GM23248 (cell line): ENCODE measurements at places on chromosomes 7 and 10.

DNA sequence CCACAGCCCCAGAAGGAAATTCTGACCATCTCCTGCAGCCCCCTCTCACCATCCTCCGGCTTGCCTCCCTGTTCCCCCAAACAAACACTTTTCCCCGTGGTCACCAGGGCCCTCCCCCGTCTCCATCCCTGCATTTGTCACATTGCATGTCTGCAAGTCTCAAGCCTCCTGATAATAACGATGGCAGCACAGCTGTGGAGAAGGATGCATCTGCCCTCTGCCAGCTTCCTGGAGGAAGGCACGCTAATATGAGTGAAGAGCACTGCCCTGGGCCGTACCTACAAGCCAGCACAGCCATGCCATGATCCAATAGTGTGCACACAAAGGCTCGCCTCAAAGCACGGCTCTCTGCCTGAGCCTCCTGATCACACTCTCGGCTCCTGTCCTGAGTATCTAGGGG, 98.5 kb downstream of the SLIT1 start:
- no peak for DNase-seq

DNA sequence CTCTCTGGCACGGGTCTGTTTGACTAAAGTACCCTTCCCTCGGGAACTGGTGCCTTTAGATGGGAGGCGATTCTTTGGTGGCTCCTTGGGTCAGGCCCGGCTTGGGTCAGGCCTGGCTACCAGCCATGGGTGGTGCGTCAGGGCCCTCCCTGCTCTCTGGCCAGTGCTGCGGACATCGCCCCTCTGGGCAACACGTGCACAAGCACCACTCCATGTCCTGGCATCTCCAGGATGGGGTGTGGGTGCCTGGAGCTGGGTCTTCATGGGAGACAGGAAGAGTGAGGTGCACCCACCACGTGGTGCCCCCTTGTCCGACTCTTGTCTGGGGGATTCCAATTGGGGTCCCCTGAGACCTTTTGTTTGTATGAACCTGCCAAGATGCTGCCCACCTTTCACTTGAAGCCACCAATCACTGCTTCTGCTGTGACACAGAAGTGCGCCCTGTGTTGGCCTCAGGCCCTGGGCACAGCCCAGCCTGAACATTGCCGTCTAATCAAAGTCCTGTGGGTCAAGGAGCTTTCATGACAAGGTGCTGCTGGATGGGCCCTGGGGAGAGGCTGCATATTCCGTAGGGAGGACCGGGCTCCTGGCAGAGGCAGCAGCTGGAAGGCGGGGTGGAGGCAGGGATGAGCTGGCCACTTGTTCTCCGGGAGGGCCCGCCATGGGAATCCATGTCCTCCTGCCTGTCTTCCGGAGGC, 11.1 kb upstream of the PWWP2B start:
- DNase-seq: no peak

DNA sequence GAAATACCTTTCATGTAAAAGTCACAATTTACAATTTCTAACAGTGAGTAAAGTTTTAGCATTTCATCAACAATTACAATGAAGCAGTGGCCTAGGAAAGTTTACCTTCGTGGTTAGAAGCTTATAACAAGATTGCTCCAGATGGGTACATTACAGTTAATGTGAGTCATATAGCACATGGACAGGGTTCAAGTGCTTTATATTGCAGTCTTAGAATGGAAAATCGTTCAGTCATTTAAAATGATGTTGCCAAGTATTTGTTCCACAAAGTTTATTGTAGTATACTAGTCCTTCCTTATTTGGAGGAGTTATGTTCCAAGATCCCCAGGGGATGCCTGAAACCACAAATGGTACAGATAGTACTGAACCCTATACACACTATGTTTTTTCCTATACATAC, 174.6 kb upstream of the TARP start:
- peak; percentile 51 for DNase-seq

- no peak for DNase-seq
These were observed 163.1 kb downstream of the PTPRN2 start for GRCh38 chr7:158424531-158424930.

DNA sequence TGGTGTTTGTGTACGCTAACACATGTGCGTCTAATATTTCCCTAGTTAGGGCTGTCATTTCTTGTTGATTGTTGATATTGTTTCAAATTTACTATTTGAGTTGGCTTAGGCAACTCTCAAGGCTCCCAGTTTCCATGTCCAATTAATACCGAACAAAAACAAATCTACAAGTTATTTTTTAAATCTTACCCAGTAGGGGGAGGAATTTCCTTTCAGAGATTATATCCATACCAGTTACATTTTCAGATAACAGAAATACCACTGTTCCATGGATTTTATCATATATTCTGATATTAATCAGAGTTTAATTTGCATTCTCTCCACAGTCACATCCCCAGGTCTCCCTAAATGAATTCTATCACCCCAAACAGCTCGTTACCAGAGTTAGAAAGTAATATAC, 7.2 kb upstream of the AKR1B10 start:
- DNase-seq: peak; percentile 35

DNA sequence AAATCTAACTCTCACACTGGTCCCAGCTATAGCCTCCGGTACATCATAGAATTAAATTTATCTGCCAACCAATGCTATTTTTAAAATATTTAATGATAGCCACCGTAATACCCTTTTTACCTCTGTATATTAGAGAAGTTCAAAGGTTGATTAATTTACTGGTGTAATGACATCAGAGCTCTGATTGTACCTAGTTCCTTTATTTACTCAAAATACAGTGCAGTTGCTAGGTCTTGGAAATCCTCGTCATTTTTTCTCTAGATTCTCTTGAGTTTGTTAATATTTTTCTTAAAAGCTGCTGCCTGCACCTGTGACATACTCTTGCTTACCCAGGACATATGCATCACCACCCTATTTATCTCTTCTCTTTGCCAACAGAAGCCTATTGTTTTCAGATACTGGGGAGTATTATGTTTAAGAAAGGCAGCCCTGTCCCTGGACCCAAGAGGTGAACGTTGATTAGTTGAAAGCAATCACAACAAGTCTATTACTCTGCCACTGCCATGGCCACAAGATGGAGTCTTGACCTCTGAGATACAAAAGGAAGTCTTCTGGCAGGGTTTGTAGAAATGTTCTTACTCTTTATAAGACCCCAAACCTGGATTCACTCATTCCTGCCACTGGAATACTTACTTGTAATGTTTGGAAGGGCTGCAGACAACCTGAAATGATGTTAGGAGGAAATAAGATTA, 25.6 kb upstream of the TMEM26 start:
- no peak for DNase-seq

DNA sequence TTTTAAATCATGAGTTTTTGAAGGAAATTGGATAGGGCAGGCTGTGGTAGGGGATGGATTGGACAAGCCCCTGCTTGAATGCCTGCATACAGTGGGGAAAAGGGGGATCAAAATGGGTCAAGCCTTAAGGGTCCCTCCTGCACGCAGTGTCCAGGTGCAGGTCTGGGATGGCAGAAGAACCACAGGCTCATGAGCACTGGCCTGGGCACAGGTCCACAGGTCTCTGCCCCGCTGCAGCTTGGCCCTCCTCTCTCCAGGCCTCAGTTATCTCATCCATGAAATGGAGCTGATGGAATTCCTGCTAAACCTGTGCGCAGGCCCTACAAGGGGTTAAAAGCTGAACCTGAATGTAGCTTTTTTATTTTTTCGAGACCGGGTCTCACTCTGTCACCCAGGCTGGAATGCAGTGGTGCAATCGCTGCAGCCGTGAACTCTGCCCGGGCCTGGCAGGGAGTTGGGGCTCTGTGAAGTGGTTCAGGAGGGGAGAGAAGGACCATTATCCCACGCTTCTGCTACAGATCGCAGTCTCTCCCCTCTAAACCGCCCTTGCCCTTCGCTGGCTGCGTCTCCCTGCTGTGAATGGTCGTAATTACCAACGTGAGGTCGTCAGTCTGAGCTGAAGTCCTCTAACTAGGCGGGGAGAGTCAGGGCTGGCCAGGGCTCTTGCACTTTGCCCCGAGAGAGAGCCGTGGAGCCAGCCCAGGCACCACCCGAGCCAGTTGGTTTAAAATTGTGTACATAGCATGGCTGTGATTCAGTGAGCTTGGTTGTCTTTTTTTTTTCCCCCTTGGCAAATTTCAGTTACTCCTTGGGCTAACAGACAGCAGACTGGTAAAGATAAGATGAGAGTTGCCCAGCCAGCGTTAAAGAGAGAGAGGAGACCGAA, 77.5 kb upstream of the GTF2I start:
- peak; percentile 68 for DNase-seq

GRCh38 chr10:128871671-128872231, 595.3 kb upstream of the MGMT start:
- DNase-seq: no peak

- DNase-seq: no peak
These were observed 151.2 kb upstream of the TNRC18 start for GRCh38 chr7:5574770-5575269.

DNA sequence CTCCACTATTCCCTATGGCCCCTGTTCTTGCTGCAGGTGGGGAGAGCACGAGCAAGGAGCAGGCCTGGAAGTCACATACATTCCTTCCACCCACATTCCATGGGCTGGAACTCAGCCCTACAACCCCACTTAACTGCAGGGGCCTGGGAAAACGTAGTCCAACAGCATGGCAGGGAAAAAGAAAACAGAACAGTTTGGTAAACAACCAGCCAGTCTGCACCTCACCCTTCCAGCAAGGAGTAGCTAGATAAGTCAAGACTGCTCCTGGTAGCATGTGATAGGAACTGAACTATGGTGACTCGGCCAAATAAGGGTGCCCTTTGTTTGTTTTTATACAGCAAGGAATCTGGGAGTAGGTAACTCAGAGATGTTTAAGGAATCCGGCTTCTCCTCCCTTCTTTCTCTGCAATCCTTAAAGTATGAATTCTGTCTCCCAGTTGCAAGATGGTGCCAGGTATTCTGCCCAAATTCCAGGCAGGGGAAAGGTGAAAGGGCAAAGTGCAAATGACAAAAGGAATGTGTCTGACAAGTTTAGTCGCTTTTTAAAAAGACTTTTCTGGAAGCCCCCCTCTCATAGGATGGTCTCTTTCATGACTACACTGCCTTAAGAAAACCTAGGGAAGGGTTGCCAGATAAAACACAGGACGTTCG, 311.7 kb upstream of the NEBL start:
- no peak for DNase-seq

DNA sequence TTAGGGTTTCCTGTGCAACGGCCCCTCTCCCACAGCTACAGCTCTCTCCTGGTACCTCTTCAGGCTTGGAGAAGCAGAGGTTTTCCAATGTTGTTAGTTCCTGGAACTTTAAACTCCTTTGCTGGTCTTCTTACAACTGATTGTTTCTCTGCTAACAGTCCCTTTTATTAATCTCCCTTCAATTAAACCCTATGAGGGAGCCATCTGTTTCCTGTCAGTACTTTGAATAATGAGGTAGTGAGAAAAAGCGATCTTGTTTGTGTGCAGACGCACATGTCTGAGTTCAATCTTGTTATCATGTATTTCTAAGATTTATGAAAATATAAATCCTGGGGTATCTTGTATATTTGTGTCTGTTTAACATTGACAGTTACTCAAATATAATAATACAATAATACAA, 102.4 kb downstream of the MDFIC start:
- no peak for DNase-seq

GRCh38 chr7:45501791-45502190, 72.4 kb upstream of the ADCY1 start:
- no peak for DNase-seq

DNA sequence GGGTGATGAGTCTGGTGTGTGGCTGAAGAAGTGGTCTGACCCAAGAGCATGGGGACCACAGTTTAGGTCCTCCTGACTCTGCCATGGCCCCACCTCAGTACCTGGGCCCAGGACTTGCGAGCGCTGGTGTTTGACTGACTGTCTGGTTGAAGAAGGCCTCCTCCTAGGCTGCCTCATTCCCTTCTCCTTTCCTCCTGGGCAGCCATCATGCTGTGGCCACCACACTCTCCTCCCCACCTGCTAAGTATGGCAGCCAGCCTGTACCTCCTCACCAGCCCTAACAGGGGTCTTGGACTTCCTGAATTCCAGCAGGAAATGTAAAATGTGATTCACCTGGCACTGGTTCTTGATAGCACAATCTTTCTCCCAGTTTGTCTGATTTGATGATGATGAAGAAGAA, 156.8 kb upstream of the GPR26 start:
- DNase-seq: no peak

- no peak for DNase-seq
These were observed 8.5 kb upstream of the PAX2 start for GRCh38 chr10:100736809-100737354.

DNA sequence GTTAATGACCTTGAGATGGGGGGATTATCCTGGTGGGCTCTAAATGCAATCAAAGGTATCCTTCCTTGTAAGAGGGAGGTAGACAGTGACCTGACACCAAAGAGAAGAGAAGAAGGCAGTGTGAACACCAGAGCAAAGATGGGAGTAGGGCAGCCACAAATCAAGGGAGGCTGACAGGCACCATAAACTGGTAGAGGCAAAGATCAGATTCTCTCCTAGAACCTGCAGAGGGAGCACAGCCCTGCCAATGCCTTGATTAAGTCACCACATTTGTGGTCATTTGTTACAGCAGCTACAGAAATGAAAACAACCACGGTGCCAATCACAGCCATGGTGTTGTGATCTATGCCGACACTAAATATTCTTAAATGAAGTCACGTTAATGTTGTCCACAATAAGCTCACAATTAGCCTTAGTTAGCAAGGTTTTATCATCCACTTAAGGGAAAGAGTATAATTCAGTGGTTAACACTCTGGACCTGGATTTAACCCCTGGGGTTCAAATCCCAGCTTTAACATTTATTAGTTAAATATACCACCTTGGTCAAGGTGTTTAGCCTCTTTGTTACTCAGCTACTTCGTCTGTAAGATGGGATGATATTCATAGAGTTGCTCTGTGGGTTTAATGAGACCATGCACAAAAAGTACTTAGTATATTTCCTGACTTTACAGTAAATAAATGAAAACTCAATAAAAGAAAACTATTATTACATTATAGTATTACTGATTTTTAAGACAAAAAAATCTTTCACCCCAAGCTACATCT, 70.8 kb downstream of the SGMS1 start:
- DNase-seq: peak; percentile 53

- peak; percentile 54 for DNase-seq
These were observed 173.5 kb downstream of the KCNMA1 start for GRCh38 chr10:77463967-77464745.

DNA sequence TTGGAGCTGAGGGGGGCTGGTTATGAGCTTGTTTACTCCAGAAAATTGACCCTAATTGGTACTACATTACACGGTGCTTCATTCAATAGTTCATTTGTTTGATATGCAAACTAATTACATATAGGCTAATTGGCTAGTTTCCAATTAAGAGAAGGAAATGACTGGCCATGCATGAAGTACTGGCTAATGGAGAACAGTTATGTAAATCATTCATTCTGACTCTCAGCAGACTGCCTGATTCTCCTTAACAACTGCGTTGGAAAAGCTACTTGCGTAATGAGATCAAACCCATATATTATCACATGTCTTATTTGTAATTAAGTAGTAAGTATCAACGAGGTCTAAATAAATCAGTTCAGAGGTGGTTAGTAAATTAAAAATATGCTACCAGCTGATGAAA, 81.8 kb upstream of the CTTNBP2 start:
- DNase-seq: no peak
